ENCODE measurements at places on chromosomes 2 and 18.

DNA sequence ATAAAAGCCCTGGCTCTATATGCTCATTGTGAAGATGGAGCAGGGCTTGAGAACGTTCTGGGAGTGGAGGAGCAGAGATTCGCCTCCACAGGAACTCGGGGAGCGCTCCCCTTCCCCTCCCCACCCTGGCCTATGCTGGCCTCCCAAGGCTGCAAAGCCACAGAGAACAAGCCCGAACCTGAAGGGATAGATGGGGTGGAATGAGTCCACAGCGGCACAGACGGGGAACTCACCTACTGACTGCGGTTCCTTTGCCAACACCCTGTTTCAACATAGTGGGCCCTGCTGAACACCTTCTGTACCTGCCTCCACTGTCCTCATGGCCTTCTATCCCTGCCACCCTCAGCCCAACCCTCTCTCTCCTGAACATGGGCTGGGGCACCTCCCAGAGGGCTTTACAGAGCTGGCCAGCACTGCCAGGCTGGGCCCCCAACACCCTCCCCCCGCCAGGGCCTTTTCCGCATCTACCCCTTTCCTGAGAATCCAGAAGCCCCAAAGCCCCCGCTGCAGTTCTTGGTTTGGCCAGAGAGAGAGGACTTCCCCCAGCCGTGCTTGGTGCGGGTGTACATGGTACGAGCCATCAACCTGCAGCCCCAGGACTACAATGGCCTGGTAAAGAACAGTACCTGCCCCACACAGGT is 41.5 kb downstream of the LMAN2L start:
- no peaks in the 10 kb centered on the region for H3K36me3 ChIP-seq
- no peak for DNase-seq
- H3K4me1 ChIP-seq: no peaks in the 10 kb centered on the region
- no peak overlapping the region for H3K27ac ChIP-seq

- no peak overlapping the region for H3K27ac ChIP-seq
- no peaks in the 10 kb centered on the region for H3K36me3 ChIP-seq
- no peaks in the 10 kb centered on the region for H3K4me1 ChIP-seq
- H3K27me3 ChIP-seq: no peaks in the 10 kb centered on the region
- no peak overlapping the region for H3K4me3 ChIP-seq
Observed at GRCh38 chr2:11508279-11508678, 25.6 kb upstream of the GREB1 start.

- H3K27ac ChIP-seq: no peak overlapping the region
- H3K27me3 ChIP-seq: no peaks in the 10 kb centered on the region
Observed at GRCh38 chr18:7902399-7902839, 335.3 kb downstream of the PTPRM start.

- H3K4me1 ChIP-seq: peaks cover 8% of the 10 kb centered on the region
- no peak overlapping the region for H3K27ac ChIP-seq
- peak overlapping the region; percentile 11 for H3K4me3 ChIP-seq
- no peaks in the 10 kb centered on the region for H3K27me3 ChIP-seq
- peaks cover 22% of the 10 kb centered on the region for H3K36me3 ChIP-seq
Observed at GRCh38 chr2:199928226-199928625, 17.1 kb downstream of the C2orf69 start.

- no peak overlapping the region for H3K27ac ChIP-seq
- no peak overlapping the region for H3K4me3 ChIP-seq
- H3K4me1 ChIP-seq: peaks cover 15% of the 10 kb centered on the region
- H3K27me3 ChIP-seq: no peaks in the 10 kb centered on the region
Observed at GRCh38 chr2:237201461-237202287, 116.0 kb downstream of the COPS8 start.

DNA sequence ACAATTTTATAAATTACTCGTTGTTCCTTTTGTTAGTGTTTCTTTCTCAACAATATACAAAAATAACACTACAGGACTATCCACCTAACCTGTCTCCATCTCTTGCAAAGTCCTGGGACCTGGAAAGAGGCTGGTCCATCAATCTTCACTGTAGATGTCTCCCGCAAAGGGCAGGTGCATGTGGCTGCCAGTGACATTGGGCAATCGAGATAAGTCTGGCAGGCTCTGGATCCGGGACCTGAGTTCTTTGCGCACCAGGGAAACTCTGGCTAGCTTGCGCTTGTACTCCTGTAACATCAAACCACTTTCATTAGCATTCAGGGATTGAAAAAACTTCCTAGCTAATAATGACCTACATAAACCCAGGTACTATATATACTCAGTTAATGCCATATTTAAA is 20.5 kb downstream of the RMP24 start:
- no peaks in the 10 kb centered on the region for H3K4me1 ChIP-seq
- peaks cover 6% of the 10 kb centered on the region for H3K36me3 ChIP-seq
- H3K4me3 ChIP-seq: no peak overlapping the region
- H3K27me3 ChIP-seq: no peaks in the 10 kb centered on the region
- H3K27ac ChIP-seq: no peak overlapping the region

DNA sequence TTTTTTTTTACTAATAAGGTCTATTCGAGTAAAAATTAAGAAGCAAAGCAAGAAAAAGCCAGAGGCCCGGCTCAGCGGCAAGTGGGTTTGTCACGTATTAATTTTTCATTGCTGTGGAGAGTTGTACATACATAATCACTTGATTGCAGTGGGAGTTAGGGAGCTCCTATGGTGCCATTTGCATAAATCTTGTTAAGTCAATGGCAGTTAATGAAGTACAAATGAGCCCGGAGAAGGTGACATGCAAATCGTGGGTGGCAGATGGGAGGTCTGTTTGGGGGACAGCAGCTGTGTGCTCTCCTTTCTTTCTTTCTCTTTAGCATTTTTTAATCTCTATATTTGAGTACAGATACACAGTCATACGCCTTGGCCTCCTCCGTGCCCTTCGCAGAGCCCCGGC is 317.0 kb downstream of the AGAP1 start:
- H3K36me3 ChIP-seq: no peaks in the 10 kb centered on the region
- H3K4me1 ChIP-seq: peaks cover 10% of the 10 kb centered on the region
- no peaks in the 10 kb centered on the region for H3K27me3 ChIP-seq
- H3K27ac ChIP-seq: no peak overlapping the region

DNA sequence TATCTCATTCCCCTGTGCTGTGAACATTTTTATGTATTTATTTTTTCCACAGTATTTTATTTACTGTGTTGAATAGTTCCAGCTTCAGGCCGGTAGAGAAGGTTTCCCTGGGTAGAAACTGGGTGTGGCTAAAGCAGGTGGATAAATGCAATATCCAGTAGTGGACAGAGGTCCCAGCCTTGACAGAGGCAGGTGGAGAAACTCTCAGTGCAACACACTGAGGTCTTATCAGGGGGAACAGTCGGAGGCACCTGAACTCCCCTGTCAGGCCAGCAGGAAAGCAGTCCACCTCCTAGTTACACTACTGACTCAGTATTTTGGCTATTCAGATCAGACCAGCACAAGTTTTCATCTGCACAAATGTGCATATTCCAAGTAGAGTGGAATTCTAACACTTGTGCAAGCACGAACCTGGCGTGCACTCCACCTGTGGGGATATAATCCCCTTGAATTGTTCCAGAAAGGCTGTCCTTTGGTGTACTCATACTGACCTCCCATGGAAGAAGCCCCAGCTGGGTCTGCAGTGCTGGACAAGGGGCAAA is 103.3 kb downstream of the GULP1 start:
- peaks cover 3% of the 10 kb centered on the region for H3K36me3 ChIP-seq
- no peak for DNase-seq
- H3K4me3 ChIP-seq: no peak overlapping the region
- H3K27me3 ChIP-seq: no peaks in the 10 kb centered on the region

GRCh38 chr2:205188239-205189138 is 493.8 kb upstream of the NRP2 start:
- H3K27me3 ChIP-seq: no peaks in the 10 kb centered on the region
- H3K36me3 ChIP-seq: no peaks in the 10 kb centered on the region
- no peaks in the 10 kb centered on the region for H3K4me1 ChIP-seq
- H3K27ac ChIP-seq: no peak overlapping the region

Measured in H1 (cell line).